ENCODE measurements at places on chromosomes 5 and 9. TPM values are rescaled to one million over a fixed set of nuclear protein-coding genes. Genes with fewer than 3 reads are reported as not detected.

Gene GPR150
- total RNA-seq: 0.59 TPM

Gene SURF6
- total RNA-seq: 5.9 TPM

Gene SLCO6A1
- not detected for total RNA-seq

Gene BRD3OS
- total RNA-seq: 26.2 TPM

Gene PCDHGA1
- total RNA-seq: under 0.01 TPM

Gene FGF1
- 2.2 TPM for total RNA-seq

Gene ECM2
- total RNA-seq: 0.50 TPM

Gene PCDHA11
- not detected for total RNA-seq

Gene ZNF883
- 1.7 TPM for total RNA-seq
